Suprapubic skin (tissue), 4 donors: ENCODE measurements at places on chromosomes 12 and 14. TPM values are rescaled to one million over a fixed set of nuclear protein-coding genes. Genes with fewer than 3 reads are reported as not detected.

C3AR1 gene
- 1.0 TPM for total RNA-seq

GPR84 gene
- 1.7 TPM for total RNA-seq

PTPN6 gene
- 59.1 TPM for total RNA-seq

STAB2 gene
- total RNA-seq: not detected

RHOJ gene
- 1.2 TPM for total RNA-seq

DNA sequence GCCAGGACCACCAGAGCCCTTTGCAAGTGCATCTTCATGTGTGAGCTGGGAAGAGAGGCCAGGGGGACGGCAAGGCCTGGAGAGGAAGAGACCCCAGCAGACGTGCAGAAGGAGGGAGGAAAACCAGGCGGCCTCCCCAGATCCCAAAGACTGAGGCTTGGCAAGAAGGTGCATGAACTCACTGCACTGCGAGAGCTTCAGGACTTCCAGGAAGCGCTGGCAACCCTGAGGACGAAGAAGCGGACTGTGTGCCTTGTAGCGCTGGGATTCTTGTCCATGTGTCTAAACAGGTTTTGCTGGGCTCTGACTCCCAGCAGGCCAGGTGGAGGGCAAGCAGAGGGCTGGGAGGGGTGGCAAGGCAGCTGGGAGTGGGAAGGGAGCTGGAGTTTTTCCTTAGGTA, 939 bp downstream of the TGFB3 start:
- no peak for DNase-seq
- H3K4me1 ChIP-seq: peaks cover 52% of the 10 kb centered on the region
- no peaks in the 10 kb centered on the region for H3K27me3 ChIP-seq
- H3K27ac ChIP-seq: peak overlapping the region; percentile 93
- no peaks in the 10 kb centered on the region for H3K36me3 ChIP-seq

GRCh38 chr12:41228066-41228820, 40.1 kb downstream of the PDZRN4 start:
- no peaks in the 10 kb centered on the region for H3K36me3 ChIP-seq
- no peak overlapping the region for H3K4me3 ChIP-seq
- no peaks in the 10 kb centered on the region for H3K27me3 ChIP-seq

- H3K27ac ChIP-seq: no peak overlapping the region
- no peak overlapping the region for H3K4me3 ChIP-seq
- no peaks in the 10 kb centered on the region for H3K27me3 ChIP-seq
Observed at GRCh38 chr12:90048918-90049317, 340.3 kb upstream of the ATP2B1 start.

DNA sequence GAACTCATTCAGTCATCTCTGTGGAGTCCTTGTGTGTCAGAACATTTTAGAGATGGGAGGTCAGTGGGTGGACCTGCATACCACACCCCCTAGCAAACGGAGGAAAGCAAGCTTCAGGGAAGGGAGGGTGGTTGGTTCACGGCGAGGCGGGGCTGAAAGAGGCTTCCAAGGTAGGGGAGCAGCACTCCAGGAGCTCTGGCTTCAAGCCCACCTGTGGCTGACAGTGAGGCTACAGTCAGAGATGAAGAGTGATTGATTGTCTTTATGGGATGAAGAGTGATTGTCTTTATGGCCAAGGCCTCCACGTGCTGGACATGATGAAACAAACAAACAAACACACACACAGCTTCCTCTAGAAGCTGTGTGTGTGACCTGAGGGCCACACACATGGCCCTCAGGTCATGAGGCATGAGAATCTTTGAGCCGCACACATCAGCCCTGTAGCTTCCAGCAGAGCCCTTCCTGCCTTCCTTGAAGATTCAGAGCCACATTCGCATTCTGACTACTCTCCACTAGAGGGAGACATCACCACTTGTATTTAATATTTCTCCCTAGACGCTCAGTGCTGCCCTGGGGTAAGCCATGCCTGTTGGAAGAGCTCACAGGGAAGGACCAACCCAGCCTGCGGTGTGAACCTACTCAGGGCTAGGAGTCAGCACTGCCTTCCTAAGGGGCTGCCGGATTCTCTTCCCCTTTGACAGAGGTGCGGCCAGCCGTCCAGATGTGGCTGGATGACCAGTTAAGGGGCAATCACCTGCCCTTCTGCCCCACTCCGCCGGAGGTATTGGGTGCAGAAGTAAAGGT, 54.4 kb upstream of the KCNA1 start:
- H3K36me3 ChIP-seq: no peaks in the 10 kb centered on the region
- H3K4me3 ChIP-seq: no peak overlapping the region
- H3K27ac ChIP-seq: no peak overlapping the region
- peaks cover 9% of the 10 kb centered on the region for H3K4me1 ChIP-seq
- no peak for DNase-seq

- H3K27me3 ChIP-seq: no peaks in the 10 kb centered on the region
- DNase-seq: no peak
- no peaks in the 10 kb centered on the region for H3K4me1 ChIP-seq
- H3K4me3 ChIP-seq: no peak overlapping the region
- H3K27ac ChIP-seq: no peak overlapping the region
Observed at GRCh38 chr12:101743724-101744472, 4.6 kb upstream of the SYCP3 start.

DNA sequence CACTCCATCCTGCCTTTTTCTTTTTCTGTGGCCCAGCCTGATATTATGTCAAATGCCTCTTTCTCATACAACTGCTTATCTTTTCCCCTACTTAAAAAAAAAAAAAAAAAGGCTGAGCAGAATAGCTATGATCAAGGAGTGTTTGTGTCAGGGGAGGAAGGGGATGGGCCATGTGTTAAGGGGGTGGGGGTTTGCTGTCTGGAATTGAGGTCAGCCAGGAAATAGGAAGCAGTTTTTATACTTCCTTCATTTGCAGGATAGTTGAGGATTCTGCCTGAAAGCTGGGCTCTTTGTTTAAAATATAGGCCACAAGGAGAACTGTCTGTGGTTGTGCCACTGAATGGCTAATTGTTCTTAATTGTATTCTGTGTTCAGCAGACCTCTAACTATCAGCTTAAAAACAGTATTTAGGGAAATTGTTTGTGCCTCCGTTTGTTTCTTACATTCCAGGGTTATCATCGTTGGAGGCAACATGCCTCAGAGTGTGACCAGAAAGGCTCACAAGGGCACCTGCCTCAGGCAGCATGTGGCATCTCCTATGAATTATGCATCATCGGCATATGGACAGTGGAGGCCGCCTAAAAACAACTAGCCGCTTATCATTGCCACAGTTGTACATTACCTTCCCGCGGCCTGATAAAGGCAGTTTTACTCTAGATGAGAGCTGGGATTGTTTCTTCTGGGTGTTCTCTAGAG, 96.0 kb downstream of the SRGAP1 start:
- H3K27me3 ChIP-seq: no peaks in the 10 kb centered on the region
- H3K36me3 ChIP-seq: no peaks in the 10 kb centered on the region
- DNase-seq: no peak
- H3K4me3 ChIP-seq: no peak overlapping the region
- H3K27ac ChIP-seq: no peak overlapping the region
- H3K4me1 ChIP-seq: peaks cover 4% of the 10 kb centered on the region
